ENCODE measurements at places on chromosomes 1 and 21. TPM values are rescaled to one million over a fixed set of nuclear protein-coding genes. Genes with fewer than 3 reads are reported as not detected.

DNA sequence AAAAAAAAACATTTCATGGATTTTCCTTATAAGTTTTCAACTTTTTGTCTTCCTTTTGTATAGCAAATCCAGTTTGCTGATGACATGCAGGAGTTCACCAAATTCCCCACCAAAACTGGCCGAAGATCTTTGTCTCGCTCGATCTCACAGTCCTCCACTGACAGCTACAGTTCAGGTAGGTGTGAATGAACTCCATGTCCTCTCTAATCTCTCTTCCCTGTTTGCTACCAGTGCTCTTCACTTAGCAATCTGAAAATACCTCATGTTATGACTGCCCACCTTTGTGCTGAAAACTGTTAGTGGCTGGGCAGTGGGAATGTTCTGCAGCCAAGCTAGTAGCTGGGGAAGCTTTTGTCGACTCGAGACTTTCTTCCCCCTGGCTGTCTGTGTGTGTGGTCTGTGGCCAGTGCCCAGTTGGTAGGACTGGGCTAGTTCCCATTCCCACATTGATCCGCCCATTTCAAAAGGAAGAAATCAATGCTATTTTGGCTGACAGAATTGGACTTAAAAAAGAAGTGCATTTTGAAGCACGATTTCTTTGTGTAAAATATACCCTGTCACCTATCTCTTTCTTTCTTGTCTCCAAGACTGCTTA lies 24.5 kb downstream of the AHCYL1 start:
- H3K4me3 ChIP-seq, result no peak overlapping the region
- no peak overlapping the region for H3K27ac ChIP-seq
- H3K4me1 ChIP-seq, result peaks cover 16% of the 10 kb centered on the region
- H3K27me3 ChIP-seq, result no peaks in the 10 kb centered on the region
- peaks cover 65% of the 10 kb centered on the region for H3K36me3 ChIP-seq

DNA sequence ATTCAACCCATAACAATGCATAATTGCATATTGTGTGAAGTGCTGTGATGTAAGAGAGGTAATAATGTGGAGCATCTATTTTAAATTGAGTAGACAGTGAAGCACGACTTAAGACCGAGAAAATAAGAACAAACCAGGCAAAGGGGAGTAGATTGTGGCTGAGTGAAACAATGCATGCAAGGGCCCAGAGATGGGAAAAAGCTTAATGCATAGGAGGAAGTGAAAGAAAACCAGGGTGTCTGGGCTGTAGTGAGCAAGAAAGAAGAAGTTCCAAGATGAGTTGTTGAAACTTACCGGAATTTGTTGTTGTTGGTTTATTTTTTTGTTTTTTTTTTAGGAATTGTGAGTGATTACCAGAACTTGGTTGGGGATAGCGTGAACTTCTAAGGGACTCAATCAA lies 104.7 kb downstream of the SNX7 start:
- DNase-seq, result no peak
- no peaks in the 10 kb centered on the region for H3K4me1 ChIP-seq
- no peaks in the 10 kb centered on the region for H3K36me3 ChIP-seq
- no peak overlapping the region for H3K4me3 ChIP-seq

- no peak overlapping the region for H3K27ac ChIP-seq
- no peak for DNase-seq
- peaks cover 22% of the 10 kb centered on the region for H3K36me3 ChIP-seq
- no peaks in the 10 kb centered on the region for H3K27me3 ChIP-seq
- H3K4me3 ChIP-seq, result no peak overlapping the region
- H3K4me1 ChIP-seq, result no peaks in the 10 kb centered on the region
Observed at GRCh38 chr1:227281371-227281770, 36.9 kb downstream of the CDC42BPA start.

- no peaks in the 10 kb centered on the region for H3K36me3 ChIP-seq
- no peaks in the 10 kb centered on the region for H3K4me1 ChIP-seq
- H3K27ac ChIP-seq, result no peak overlapping the region
- no peak overlapping the region for H3K4me3 ChIP-seq
Observed at GRCh38 chr1:118143831-118144230, 41.2 kb downstream of the SPAG17 start.

GRCh38 chr1:17183388-17184160 lies 21.4 kb upstream of the PADI1 start:
- no peak overlapping the region for H3K4me3 ChIP-seq
- H3K27ac ChIP-seq, result no peak overlapping the region
- H3K27me3 ChIP-seq, result peaks cover 13% of the 10 kb centered on the region
- no peaks in the 10 kb centered on the region for H3K4me1 ChIP-seq
- no peak for DNase-seq

DNA sequence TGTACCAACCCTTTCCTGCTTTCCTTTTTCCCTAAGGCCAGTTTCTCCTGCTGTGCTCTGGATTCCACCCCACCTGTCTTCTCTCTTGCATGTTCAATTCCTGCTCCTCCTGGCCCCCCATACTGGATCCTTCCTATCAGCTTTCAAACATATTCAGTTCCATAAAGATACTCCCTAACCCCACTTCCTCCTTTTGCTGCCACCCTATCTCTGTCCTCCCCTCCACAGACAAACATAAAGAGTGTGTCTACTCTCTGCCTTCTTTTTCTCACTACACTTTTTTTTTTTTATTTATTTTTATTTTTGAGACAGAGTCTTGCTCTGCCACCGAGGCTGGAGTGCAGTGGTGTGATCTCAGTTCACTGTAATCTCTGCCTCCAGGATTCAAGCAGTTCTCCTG lies 16.9 kb upstream of the RPF1 start:
- H3K4me3 ChIP-seq, result no peak overlapping the region
- H3K27me3 ChIP-seq, result no peaks in the 10 kb centered on the region
- no peak for DNase-seq
- H3K27ac ChIP-seq, result no peak overlapping the region
- H3K36me3 ChIP-seq, result no peaks in the 10 kb centered on the region

DNA sequence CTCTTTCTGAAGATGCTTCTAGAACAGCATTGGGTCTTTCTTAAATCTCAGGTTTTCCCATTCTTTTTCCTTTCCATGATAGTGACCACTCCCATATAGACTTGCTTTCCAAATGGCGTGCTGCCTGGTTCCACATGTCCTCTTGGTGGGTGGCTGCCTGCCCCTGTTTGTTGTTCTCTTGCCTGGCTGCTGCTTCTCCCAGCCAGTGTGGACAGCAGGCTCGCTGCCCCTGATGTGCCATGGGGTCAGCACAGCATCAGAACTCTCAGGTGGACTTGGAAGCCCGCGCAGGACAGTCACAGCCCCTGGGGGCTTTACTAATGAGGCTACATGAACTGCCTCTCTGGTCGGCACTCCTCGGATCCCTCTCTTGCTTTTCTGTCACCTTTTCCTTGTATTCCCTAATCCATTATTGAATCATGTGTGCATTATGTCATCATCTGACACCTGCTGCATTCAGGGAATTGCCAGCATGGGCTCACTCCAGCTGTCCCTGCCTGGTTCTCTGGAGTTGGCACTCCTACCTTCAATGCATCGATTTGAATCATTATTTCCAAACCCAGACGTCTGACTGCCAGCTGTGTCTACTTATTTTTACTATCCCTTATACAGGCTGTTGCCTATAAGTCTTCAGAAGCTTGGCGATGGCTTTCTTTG lies 100.5 kb upstream of the COA6 start:
- H3K4me3 ChIP-seq, result no peak overlapping the region
- no peaks in the 10 kb centered on the region for H3K36me3 ChIP-seq
- no peaks in the 10 kb centered on the region for H3K4me1 ChIP-seq
- DNase-seq, result no peak

DNA sequence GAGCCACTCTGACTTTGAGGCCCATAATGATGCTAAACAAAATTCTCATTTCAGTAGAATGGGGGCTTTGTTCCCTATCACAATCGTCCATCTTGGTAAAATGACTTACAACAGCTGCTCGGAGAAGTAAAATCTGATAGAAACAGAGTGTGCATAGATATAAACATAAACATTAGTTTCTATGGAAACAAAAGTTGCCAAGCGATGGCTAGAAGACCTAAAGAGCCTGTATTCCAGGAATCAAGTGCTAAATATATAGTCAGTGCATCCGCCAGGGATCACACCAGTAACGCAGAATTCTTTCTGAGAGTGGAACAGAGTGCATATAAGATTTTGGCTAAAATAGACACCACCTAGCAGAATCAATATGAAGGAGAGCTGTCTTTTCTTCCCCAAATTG lies 91.2 kb upstream of the KAZN start:
- no peak overlapping the region for H3K27ac ChIP-seq
- H3K4me3 ChIP-seq, result no peak overlapping the region
- peaks cover 4% of the 10 kb centered on the region for H3K27me3 ChIP-seq
- no peak for DNase-seq
- H3K4me1 ChIP-seq, result no peaks in the 10 kb centered on the region

GRCh38 chr1:2000432-2000831 lies 3.2 kb downstream of the CFAP74 start:
- no peaks in the 10 kb centered on the region for H3K36me3 ChIP-seq
- H3K27ac ChIP-seq, result no peak overlapping the region
- peaks cover 48% of the 10 kb centered on the region for H3K27me3 ChIP-seq
- peaks cover 11% of the 10 kb centered on the region for H3K4me1 ChIP-seq
- no peak overlapping the region for H3K4me3 ChIP-seq
- no peak for DNase-seq

DNA sequence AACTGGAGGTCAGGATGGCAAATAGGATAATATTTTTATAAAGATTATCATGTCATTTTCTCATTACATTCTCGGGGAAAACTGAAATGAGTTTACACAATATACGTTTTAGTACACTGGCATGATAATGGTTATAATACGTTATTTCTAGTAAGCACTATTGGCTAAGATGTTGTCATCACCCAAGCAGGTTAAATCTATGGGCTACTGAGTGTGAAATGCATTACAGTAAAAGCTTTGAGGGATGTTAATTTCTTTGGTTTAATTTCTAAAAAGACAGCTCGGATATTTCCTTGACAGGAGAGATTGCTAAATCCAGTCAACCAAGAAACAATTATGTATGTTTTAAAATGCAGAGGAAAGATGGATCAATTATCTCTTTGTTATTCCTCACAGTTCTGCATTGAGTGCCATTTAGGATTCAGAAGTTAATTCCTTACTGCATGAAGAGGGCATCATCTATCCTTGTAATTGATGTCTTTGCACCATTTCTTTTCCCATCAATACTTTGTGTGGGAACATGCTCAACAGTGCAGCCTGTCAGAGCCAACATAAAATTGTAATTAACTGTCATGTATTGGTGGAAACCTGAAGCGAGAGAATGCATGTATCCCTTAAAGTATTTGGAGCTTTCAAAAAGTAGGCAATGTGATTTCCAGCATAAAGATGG lies 222.4 kb upstream of the ZP4 start:
- H3K36me3 ChIP-seq, result no peaks in the 10 kb centered on the region
- no peak for DNase-seq
- no peak overlapping the region for H3K4me3 ChIP-seq

DNA sequence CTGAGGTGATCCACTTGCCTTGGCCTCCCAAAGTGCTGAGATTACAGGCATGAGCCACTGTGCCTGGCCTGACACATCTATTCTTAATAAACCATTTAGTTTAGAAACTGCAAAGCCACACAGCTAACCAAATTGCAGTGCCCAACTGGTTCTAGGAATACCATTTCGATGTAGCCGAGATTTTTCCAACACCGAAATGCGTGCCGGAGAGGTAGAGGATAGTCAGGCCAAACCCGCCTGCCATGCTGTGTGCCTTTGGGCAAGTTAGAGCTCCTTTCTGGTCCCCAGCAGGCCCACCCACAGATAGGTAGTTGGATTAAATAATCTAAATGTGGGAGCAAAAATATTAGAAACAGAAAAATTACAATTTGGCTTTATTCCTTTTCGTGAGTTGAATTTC lies 254.4 kb downstream of the FOXD2 start:
- peaks cover 50% of the 10 kb centered on the region for H3K27me3 ChIP-seq
- no peaks in the 10 kb centered on the region for H3K36me3 ChIP-seq
- peaks cover 3% of the 10 kb centered on the region for H3K4me1 ChIP-seq

DNA sequence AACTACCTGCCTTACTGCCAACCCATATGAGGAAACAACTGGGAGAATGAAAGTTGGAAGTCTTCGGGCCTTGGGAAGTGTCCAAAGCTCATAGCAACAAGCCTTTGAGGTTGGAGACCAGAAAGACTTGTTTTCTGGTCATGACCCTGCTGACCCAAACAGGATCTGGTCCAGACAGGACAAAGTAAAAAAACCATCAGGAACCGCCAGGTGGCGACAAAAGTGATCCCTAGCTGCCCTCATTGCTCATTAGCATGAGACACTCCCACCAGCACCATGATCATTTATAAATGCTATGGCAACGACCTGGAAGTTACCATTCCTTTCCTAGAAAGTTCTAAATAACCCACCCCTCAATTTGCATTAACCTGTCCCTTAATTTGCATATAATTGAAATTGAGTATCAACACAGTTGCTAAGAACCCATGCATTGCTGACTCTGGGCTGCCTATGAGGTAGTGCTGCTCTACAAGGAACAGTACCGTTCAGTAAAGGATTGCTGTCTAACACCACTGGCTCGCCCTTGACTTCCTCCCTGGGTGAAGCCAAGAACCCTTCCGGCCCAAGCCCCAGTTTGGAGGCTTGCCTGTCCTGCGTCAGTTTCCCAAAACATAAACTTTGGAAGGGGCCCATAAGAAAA lies 89.0 kb downstream of the URB2 start:
- H3K27ac ChIP-seq, result no peak overlapping the region
- no peaks in the 10 kb centered on the region for H3K4me1 ChIP-seq

GRCh38 chr1:115697619-115698018 lies 55.8 kb downstream of the VANGL1 start:
- no peaks in the 10 kb centered on the region for H3K27me3 ChIP-seq
- H3K36me3 ChIP-seq, result peaks cover 2% of the 10 kb centered on the region
- no peak overlapping the region for H3K27ac ChIP-seq

DNA sequence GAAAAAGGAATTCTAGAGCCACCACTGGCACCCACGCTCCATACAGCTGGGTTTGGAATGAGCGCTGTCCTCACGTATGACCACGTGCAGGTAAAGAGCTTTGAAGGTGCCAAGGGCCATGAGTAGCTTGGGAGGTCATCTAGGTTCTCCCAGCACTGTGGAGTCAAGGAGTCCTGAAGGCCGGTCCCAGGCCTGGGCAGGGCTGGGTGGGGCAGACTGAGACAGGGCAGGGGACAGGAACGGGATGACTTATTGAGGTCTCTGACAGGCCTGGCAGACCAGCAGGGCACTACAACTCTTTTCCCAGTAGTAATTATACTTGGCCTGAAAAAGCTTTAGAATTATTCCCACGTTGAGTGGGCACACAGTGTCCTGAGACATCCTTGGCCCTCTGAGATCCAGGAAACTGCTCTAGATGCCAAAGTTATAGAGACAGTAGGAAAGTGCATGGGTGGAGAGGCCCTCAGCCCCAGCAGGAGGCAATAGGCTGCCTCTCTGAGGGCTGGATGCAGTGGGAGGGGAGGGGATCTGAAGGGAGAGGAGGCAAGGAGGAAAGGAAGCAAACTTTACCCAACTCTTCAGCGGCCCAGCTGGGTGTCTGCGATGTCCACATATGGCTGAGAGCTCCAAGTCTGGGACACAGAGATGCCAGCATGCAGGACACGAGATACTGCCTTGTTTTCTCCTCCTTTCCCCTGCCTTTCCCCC lies 1.8 kb upstream of the CDA start:
- H3K36me3 ChIP-seq, result no peaks in the 10 kb centered on the region
- peaks cover 24% of the 10 kb centered on the region for H3K27me3 ChIP-seq
- peaks cover 3% of the 10 kb centered on the region for H3K4me1 ChIP-seq
- no peak overlapping the region for H3K27ac ChIP-seq

FNBP1L gene
- total RNA-seq, result 4.4 TPM

ESPN gene
- 1.2 TPM for total RNA-seq

SERBP1 gene
- total RNA-seq, result 449 TPM

LCE2A gene
- not detected for total RNA-seq

TRAF3IP3 gene
- total RNA-seq, result 0.80 TPM

MROH9 gene
- not detected for total RNA-seq

ANGPTL1 gene
- 0.04 TPM for total RNA-seq

SFN gene
- 3.1 TPM for total RNA-seq

NTMT2 gene
- not detected for total RNA-seq

OR10J1 gene
- total RNA-seq, result not detected

RHBDL2 gene
- not detected for total RNA-seq

LCE1D gene
- not detected for total RNA-seq

LIPI gene
- total RNA-seq, result not detected
